ENCODE measurements at places on chromosomes 2 and 18. TPM values are rescaled to one million over a fixed set of nuclear protein-coding genes. Genes with fewer than 3 reads are reported as not detected.

The FAM117B gene
- total RNA-seq, result 50.4 TPM

GRCh38 chr2:225064928-225065327 lies 22.7 kb upstream of the DOCK10 start:
- DNase-seq, result no peak

- DNase-seq, result no peak
Measured at GRCh38 chr2:108923736-108924579, 65.1 kb downstream of the EDAR start.

The LYG1 gene
- 3.0 TPM for total RNA-seq

The ANKRD36 gene
- 76.6 TPM for total RNA-seq

GRCh38 chr2:179536185-179536584 lies 271.6 kb upstream of the SESTD1 start:
- DNase-seq, result no peak

- DNase-seq, result peak; percentile 87
Measured at GRCh38 chr2:171574149-171574795, 52.0 kb downstream of the CYBRD1 start.

The RAB27B gene
- total RNA-seq, result 0.07 TPM

GRCh38 chr2:118913131-118913802 lies 28.7 kb upstream of the MARCO start:
- DNase-seq, result no peak

Data from B cell (primary cell).